ENCODE measurements at places on chromosomes 6 and 20.

DNA sequence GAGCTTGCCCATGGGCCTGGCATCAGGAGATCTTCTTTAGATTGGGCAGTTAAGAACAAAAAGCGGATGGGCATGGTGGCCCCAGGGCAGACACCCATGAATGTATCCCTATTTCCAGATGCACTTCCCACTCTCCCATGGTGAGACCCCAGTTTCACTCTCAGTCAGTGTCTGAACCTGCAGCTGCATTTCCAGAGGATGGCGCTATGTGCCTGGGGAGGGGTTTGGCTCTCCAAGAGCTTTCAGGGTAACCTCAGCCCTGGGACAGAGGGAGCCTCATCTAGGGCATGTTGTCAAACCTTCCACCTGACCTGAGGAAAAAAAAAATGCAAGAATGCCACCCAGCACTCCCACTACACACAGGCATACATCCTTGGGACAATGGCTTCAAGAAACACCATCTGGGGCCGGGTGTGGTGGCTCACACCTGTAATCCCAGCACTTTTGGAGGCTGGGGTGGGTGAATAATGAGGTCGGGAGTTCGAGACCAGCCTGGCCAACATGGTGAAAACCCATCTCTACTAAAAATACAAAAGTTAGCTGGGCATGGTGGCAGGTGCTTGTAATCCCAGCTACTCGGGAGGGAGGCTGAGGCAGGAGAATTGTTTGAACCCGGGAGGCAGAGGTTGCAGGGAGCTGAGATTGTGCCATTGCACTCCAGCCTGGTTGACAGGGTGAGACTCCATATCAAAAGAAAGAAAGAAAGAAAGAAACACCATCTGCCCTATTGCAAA lies 1.9 kb downstream of the CST9L start:
- DNase-seq = no peak

- DNase-seq = no peak
Observed at GRCh38 chr20:60080401-60080800, 122.2 kb downstream of the CDH26 start.

DNA sequence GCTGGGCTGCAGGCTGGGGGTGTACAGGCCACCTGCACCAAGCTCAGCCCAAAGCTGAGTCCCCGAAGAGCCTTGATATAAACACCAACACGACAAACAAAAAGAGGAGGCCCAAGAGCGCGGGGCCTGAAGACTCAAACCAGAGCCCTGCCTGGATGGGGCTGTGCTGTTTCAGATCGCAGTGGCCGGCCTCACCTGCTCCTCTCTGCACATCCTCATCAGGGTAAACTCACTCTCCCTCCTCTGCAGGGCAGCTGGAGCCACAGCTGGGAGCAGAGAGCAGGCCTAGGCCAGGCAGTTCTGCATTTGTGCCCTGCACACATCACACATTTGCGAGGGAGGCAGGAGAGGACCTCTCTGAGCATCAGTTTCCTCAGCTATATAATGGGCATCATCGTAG lies 3.7 kb upstream of the RBM38 start:
- no peak for DNase-seq

DNA sequence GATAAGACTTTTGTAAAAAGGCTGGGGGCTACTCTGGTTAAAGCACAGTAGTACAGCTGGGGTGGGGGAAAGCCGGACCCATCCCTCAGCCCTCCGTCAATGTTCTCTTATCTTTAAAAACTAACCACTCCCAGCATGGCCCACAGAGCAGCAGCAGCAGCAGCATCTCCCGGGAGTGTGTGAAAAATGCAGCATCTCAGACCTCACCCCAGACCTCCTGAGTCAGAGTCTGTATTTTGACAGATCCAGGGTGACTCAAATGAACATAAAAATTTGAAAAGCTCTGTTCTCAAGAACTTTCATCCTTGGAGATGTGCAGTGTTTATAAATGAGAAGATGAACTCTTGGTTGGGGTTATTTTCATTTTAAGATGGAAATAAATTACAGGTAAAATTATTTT lies 277.7 kb upstream of the ECI2 start:
- DNase-seq = no peak

GRCh38 chr6:161138543-161139303 lies 135.1 kb downstream of the AGPAT4 start:
- no peak for DNase-seq

- no peak for DNase-seq
Observed at GRCh38 chr6:327538-328116, 35.3 kb downstream of the DUSP22 start.

DNA sequence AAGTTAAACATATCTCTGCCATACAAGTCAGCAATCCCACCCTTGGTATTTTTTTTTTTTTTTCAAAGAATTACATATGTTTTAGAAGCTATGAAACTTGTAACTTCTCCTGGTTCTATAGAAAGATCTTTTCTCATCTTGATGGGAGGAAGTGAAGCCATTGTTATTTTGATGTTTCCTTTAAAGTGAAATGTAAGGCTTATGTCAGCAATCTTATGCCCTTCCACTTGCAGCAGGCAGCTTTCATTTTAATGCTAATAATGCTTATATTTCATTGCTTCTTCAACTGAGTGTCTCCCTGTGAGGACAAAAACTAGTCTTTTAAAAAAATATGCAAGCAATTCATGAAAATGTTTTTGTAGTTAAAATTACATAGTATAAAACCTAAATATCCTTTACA lies 1614.7 kb downstream of the KHDRBS2 start:
- no peak for DNase-seq

DNA sequence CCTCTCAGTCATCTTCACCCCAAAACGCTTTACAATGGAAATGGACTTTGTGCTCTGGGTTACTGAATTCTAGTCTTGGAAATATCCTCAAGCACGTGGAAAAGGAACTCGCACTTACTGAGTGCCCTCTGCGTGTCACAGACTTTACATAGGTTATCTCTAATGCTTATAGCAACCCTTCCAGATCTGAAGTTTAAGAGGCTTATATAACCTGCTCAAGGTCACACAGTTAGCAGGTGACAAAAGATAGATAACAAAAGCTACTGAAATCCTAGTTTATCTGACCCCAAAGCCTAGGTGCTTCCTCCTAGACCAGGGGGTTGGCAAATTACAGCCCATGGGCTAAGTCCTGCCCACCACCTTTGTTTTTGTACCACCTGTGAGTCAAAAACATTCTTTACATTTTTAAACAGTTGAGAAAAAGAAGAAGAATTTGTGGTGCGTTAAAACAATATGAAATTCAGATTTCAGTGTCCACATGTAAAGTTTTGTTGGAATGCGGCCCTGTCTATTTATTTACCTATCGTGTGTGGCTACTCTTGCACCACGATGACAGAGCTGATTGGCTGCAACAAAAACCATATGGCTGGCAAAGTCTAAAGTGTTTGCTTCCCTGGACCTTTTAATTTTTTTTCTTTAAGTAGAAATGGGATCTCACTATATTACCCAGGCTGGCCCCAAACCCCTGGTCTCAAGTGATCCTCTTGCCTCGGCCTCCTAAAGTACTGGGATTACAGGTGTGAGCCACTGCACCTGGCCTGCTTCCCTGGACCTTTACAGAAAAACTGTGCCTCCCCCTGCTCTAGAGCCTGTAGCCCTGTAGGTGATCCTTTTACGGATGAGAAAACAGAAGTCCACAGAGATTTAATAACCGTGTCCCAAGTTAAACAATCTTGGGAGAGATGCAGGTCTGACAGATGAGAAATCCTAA lies 110.2 kb upstream of the RREB1 start:
- DNase-seq = no peak

Measured in activated T-cell treated with anti-CD3 and anti-CD28 coated beads, Interleukin-2, amount 50 U/mL, for 1 hour (primary cell).